RPMI7951 (cell line): ENCODE measurements at places on chromosomes 2 and 18.
A peak's percentile ranks its signal among the peaks of the same experiment; 100 is the strongest.

- DNase-seq: no peak
Observed at GRCh38 chr2:242034996-242035814, 165.7 kb downstream of the RTP5 start.

DNA sequence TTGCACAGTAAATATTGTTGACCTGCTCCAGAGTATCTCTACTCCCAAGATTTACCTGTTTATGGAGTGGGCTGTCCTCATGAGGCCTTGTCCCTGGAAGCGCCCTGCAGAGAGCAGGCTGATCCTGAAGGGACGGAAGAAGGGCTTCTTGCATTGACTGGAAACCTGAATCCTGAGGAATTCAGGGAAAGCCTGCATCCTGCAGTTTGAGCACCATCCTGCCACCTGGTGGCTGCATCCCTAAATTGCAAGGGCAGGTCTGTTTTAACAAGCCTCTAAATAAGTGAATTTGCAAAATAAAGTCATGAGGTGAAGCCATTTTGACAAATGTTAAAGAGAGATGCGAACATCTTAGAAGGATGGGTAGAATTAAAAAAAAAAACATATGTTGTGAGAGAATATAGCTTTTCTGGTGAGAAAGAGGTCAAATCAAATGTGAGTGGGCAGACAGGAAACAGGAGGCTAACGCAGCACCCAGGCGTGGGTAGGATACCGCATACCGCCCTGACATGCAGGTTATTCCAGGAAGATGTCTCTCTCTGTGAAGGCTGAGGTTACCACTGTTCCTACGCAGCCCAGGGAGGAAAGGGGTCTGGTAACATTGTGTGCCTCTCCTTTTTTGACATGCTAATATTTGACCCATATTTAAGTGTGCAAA lies 754.9 kb downstream of the RNF144A start:
- peak; percentile 50 for DNase-seq

- no peak for DNase-seq
Observed at GRCh38 chr2:137521653-137522619, 442.3 kb upstream of the HNMT start.

- DNase-seq: no peak
Observed at GRCh38 chr18:62318228-62319180, 6.6 kb upstream of the TNFRSF11A start.

- DNase-seq: no peak
Observed at GRCh38 chr2:23567161-23567756, 182.3 kb downstream of the KLHL29 start.

- DNase-seq: no peak
Observed at GRCh38 chr18:3596637-3597384, 146.8 kb downstream of the TGIF1 start.

- peak; percentile 90 for DNase-seq
Observed at GRCh38 chr2:171522052-171522787, at the start of gene CYBRD1. Gene CYBRD1, plus strand, starts transcription at chr2:171522474. Its CDS starts 72 bp downstream, at chr2:171522546.

DNA sequence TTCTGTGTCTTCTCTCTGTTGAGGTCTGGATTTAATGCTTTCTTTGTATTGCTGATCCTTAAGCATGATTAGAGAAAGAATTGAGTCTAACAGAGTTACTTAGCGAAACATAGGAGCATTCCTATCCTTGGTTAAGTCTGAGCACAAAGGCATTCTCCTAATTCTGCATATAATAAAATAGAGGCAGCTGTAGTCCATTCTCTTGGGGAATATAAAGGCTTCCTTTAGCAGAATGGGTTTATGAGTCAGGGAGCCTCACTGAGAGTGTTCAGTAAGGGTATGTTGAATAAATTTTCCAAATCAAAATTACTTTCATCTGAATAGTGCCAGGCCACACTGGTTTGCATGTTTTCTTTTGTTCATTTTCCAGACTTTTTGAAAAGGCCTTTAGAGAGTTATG lies 101.5 kb downstream of the GALNT1 start:
- DNase-seq: no peak

DNA sequence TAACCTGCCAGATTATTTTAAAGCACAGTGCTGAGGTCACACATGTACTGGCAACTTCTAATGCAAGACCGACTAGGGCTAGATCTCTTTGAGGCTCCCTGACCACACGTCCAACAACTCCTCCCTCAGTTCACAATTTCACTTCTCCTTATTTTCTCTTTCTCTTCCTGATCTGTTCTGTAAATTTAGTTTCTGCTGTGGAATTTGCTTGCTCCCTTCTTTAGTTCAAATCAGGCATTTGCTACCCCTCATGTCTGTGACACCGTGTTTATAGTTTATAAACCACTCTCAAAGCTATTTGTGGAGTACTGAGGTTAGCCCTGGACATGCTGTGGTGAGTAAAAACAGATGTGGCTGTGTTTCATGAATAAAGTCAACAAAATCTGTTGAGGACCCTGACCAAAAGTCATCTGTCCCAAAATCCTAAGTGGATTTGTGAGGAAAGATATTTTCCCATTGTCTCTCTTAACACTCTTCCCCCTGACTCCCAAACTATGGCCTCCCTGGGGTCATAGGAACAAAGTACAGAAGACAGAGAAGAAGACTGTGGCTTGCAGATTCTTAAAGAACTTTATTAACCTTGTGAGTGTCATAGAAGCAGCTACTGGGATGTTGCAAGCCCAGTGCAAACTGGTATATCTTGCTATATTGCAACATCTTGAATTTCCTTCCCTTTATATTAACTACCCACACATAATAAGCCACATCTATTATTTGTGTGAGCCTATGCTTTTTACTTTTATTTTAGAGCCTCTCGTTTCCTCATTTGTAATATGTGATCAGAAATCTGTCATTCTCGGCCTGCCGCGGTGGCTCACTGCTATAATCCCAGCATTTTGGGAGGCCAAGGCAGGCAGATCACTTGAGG lies 3.5 kb upstream of the NAGK start:
- no peak for DNase-seq

DNA sequence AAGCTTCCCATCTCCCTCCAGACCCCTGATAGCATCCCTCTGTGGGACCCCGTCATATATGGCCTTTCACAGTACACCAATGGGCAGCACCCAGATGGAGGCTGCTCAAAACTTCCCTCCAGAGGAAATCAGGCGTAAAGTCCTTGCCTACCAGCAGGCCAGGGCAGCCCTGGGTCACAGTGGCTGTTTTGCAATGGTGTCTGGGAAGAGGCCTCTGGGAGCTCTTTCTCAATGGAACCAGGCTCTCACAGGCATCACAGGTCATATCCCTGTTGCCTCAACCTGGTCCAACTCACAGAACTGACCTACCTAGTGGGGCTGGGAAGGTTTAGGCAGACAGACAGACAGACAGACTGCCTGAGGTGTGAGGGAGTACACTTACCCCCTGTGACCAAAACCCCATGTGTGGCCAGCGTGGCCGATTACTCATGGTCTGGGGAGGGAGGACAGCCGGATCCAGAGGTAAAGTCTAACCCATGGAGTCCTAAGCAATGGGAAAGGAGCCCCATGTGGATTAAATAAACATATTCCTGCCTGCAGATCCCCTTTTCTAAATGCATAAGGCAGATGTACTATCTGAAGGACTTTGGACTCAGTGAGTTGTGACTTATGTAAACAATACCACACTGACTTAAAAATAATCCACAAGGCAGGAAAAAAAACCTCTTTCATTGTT lies 58.2 kb downstream of the BCL2L11 start:
- peak; percentile 85 for DNase-seq
